ENCODE measurements at places on chromosomes 5 and 9.

DNA sequence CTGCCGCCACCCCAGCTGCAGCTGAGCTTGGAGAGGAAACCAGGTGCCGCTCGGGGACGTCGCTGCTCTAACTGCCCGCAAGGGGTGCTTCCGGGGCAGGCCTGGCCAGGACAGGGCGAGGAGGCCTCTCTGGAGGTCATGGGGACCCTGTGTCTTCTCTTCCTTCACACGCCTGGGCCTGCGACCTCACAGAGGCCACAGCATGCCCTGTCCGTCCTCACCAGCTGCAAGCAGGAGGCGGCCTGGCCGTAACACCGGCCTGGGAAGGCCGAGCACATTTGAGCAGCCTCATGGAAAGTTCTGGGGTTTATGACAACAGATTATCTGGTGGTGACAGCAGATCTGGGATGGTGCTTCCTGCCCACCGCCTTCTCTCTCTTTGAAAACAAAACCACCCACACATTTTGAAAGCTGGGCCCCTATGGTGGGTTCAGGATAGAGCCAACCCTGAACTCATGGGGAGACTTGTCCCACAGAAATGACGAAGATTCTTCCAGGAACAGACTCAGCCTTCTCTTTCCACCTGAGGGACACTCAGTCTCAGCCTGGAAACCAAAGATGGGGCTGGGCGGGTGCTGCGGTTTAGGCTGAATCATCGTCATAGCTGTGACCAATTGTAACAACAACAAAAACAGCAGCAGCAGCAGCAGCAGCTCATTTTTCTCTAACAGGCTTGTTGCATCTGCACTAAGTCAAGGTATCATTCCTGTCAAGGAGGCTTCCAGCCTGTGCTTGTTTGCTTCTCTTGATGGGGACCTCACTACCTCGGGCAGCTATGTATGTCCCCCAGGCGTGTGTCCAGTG is 99.6 kb upstream of the RAPGEF1 start:
- no peak for DNase-seq

DNA sequence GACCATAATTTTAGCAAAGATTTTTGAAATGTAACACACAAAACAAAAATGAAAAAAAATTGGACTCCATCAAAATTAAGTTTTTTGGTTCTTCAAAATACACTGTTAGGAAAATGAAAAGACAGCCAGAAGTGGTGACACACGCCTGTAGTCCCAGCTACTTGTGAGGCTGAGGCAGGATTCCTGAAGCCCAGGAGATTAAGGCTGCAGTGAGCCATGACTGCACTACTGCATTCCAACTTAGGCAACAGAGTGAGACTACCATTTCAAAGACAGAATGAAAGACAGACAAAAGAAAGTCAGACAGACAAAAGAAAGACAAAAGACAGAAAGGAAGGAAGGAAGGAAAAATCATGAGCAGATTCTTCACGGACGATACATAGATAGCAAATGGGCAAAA is 7.5 kb downstream of the DIAPH1 start:
- DNase-seq, result no peak

DNA sequence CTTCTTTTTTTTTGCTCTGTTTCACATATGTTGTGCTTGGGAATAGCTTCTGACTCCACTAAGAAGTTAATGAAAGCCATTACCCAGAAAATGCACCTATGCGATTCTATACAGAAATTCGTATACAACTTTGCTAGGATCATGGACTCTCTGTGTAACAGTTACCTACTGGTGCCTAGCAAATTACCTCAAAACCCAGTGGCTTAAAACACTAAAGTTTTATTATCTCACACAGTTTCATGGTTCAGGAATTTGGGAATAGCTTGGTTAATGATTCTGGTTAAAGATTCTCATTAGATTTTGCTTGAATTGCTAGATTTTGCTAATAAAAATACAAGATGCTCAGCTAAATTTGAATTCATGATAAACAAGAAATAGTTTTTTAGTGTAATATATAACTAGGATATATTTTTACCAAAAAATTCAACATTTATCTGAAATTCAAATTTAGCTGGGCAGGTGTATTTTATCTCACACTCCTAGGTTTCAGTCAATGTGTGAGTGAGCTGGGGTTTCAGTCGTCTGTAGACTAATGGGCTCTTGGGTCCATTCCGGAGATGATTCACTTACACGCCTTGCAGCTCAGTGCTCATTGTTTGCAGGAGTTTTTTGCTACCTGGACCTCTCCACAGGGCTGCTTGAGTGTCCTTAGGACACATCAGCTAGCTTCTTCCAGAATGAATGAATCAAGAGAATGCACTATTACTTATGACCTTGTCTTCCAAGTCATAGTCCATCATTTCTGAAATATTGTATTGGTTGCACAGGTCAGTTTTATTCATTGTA is 75.1 kb downstream of the MROH2B start:
- DNase-seq, result no peak

DNA sequence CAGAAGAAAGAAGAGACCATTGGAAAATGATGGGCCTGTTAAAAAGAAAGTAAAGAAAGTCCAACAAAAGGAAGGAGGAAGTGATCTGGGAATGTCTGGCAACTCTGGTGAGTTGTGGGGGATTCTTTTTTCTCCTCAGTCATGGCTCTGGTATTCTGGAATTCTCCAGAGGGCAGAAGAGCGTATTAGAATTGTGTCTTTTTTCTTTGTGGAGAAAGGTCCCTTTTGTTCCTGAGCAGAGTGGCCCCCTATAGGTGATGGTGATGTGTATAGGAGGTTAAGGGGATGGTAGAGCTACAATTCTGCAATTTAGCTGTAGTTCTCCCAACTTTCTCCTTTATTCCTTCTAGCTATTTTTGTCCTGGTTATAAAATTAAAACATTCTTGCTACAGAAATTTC is 1.6 kb upstream of the DHFR start:
- no peak for DNase-seq

DNA sequence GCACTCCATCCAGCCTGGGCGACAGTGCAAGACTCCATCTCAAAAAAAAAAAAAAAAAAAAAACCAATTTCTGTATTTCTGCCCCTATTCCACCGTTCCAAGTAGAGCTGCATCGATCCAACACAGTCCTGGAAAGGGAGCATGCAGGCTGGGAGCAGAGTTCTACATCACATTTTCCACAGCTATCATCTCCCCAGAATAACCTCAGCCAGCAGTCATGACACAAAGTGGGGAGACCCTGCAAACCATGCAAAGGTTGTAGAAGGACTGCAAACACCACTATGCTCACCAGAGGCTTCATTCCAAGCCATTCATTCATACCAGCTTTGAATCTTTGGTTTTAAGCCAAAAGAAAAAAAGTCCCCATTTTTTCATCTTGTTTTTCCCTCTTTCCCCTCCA is 20.8 kb upstream of the ZNF354A start:
- DNase-seq, result no peak

- no peak for DNase-seq
Measured at GRCh38 chr5:18761801-18762200, 1127.5 kb downstream of the TAF11L14 start.

GRCh38 chr5:116600876-116601275 is 26.3 kb upstream of the SEMA6A start:
- DNase-seq, result no peak

- DNase-seq, result no peak
Measured at GRCh38 chr5:129399069-129399468, 61.0 kb upstream of the ADAMTS19 start.

Measured in AG04449 (cell line).